ENCODE measurements at places on chromosomes 16 and 17.

DNA sequence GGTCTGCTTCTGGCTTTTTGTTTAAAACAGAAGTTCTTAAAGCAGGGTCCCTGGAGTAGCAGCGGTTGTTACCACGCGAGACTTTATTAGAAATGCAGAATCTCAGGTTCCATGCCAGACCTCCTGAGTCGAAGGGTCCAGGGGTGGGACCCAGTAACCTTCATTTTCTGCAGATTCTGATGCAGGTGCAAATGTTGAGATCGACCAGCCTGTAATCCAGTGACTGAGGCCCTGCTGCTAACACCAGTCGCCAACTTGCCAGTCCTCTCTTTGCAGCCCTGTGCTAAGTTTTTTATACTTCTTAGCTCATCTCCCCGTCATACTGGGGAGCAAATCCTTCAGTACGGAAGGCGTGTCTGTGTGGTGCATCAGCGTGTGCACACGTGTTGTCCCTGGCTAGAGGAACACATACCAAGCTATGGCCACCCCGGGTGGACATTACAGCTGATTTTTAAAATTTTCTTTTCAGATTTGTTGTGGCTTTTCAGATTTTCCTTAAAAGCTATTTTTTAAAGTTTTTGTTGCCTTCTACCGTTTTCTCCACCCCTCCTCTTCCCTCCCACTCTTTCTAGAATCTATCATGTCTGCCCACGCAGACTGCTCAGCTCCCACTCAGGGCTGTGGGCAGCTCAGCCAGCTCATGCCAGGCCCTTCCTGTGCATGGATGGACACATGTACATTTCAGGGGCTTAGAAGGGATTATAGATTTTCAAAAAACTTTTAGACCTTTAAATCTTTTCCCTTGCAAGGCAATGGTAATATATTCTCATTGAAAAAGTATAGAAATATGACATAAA, 57.7 kb downstream of the MEAK7 start:
- DNase-seq = no peak

DNA sequence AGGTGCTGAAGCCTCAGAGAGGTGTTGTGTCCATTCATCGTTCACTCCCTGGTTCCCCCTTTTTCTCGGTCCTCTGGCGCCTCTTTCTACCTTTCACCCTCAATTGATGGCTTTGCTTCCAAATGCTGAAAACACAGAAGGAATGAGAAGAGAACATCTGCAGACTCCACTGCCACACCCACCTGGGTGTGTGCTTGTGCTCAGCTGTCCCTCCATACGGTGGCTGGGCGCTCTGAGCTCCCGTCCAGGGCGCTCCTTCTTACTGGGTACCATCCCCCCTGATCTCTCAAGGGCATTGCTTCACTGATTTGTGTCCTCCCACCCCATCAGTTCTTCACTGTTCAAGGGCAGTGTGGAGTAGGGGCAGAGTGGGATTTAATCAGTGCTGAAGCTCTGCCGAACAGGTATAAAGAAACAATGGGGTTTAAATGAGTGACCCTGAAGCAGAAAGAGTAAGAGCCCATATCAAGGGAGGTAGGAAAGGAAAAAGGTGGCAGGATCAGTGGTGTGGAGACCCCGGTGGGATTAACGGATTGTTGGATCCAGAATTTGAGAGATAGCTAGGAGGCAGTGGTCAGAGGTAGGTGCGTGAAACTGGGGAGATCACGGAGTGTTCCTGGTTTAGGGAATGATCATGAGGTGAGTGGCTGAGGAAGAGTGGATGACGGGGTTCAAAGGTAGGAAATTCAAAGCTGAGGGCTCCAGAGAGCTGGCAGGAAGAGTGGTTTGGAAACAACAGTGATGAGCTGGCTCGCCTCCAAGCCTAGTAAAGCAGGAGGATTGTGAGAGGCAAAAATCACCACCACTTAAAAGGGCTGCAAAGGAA, 40.8 kb downstream of the MRTFB start:
- no peak for DNase-seq

- no peak for DNase-seq
Observed at GRCh38 chr16:55482056-55482455, 3.1 kb downstream of the MMP2 start.

DNA sequence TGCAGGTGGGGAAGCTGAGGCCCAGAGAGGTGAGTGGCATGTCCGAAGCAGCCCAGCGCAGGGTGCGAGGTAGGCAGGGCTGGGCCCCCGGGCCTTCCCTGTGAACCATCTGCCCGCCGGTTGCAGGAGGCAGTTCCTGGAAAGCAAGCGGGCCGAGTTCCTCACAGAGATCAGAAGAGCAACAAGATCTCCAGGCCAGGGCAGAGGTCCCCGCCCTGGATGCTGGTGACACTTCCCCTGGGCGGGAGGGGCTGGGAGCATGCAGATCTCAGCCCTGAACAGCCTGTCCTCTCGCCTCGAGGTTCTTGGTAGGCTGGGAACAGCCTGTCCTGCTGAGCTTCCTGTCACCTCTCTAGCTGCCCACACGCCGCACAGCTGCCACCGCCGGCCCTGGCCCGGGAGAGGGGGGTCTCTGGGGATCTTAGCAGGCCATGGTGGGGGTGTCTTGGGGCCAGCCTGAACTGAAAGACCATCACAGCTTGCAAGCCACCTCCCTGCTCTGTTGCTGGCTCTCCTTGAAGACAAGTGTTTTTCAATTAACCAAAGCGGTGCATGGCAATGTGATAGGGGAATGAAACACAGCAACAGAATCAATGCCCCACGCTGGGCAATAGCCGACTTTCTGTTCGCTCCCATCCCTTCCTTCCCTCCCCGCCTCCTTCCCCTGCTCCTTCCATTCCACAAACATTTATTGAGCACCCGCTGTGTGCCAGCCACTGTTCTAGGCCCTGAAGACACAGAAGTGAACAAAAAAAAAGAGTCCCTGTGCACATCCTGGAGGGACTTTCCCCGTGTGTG, 31.7 kb downstream of the SOCS1 start:
- peak; percentile 81 for DNase-seq

GRCh38 chr16:81492965-81493754, 48.6 kb downstream of the CMIP start:
- no peak for DNase-seq

DNA sequence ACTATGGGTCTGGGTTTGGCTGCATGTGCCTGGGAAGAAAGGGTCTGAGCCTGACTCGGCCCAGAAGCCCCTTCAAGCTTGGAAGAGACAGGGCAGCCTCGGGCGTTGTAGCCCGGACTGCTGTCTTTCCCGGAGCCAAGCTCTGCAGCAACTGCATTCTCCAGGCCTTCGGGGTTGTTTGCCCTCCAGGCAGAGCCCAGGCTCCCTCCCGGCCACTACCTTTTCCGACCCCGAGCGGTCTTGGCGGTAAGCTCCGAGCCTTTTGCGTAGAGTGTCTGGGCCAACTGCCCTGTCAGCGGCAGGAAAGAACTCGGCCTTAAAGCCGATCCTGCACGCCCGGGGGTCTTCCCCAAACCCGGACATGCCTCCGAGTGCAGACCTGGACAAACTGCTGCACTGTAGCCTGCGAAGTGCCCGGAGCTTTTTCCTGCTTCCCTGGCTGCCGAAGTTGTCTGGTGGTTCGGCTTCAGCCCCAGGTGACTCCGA, 1.3 kb downstream of the LHX1 start:
- no peak for DNase-seq

DNA sequence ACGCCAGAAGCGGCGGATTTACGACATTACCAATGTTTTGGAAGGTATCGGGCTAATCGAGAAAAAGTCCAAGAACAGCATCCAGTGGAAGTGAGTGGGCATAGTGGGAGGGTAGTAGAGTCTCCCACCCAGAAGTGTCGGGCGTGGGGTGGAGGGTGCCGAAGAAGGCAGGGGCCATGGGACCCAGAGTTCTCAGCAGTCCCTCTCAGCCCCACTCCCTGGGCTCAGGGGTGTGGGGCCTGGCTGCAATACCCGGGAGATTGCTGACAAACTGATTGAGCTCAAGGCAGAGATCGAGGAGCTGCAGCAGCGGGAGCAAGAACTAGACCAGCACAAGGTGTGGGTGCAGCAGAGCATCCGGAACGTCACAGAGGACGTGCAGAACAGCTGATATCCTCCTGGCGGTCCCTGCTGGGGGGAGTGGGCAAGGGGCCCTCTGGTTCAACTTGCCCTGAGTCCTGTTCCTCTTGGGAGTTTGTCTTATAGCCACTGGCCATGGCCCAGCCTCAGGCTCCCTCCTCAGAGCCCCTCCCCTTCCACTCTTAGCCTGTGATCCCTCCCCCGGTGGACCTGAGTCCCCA, 916 bp downstream of the E2F4 start:
- DNase-seq = no peak

- DNase-seq = no peak
Observed at GRCh38 chr17:58276423-58276822, 4.3 kb downstream of the MPO start.

GRCh38 chr17:83159204-83160049, 80.0 kb downstream of the METRNL start:
- DNase-seq = no peak

GRCh38 chr17:81061027-81061735, 26.2 kb downstream of the BAIAP2 start:
- no peak for DNase-seq

DNA sequence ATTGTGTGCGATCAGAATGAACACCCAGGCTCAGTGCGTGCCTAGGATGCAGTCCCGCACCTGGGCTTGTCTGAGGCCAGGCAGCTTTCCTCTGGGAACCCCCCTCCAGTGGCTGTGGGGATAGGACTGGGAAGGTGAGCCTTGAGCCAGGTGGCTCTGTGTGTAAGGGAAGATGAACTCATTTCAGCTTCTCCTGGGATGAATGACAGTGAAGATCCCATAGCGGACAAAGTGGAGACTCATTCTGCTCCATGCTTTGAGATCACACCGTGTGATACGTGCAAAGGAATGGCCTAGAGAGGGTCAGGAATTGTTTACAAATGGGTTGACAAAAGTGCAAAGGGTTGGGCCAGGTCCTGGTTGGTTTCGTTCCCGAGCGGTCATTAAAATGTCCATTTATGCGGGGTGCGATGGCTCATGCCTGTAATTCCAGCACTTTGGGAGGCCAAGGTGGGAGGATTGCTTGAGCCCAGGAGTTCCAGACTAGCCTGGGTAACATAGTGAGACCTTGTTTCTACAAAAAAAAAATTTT, 15.8 kb downstream of the GPRC5C start:
- DNase-seq = no peak

GRCh38 chr16:69814561-69814960, 52.4 kb downstream of the WWP2 start:
- DNase-seq = no peak

- no peak for DNase-seq
Observed at GRCh38 chr16:87166934-87167333, 150.3 kb downstream of the C16orf95 start.

- peak; percentile 50 for DNase-seq
Observed at GRCh38 chr17:79420318-79421243, 190.3 kb downstream of the RBFOX3 start.

DNA sequence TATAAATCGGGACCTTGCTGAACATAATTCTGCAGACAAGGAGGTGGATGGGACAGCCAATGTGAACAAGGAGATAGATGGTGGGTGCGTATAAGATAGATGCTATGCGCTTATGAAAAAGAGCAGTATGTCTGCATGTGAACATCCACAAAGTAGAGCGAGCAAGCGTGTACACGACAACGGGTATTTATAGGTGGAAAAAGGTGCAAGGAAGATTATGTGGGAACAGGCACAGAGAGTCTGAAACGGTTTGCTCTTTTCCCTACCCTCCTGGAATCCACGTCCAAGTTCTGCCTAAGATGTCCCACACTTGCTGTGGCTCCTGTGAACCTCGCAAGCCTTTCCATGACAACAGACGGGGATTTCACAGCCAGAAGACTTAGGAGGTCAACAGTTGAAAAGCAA, 43.0 kb downstream of the SNX11 start:
- no peak for DNase-seq

DNA sequence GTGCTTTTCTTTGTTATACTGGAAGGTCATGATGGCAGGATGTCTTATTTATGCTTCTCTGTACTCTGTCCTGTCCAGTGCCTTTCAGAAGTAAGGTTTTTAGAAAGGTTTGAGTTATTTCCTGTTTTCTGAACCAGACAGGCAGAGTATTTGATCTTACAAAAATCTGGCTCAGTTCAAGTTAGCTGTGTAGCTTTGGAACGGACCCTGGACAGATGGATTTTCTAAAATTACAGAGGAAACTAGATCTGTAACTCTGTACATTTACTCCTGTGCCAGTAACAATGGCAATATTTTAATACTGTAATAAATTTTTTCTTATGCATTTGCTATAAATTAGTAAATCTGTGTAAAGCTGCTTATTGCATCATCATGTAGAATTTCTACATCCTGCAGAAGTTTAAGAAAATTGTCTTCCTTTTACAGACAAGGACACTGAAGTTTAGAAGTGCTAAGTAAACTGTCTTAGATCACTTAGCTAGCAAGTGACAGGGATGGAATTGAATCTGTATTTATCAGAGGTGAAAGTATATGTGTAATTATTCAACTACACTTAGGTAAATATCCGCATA, 347.6 kb downstream of the WWOX start:
- no peak for DNase-seq

DNA sequence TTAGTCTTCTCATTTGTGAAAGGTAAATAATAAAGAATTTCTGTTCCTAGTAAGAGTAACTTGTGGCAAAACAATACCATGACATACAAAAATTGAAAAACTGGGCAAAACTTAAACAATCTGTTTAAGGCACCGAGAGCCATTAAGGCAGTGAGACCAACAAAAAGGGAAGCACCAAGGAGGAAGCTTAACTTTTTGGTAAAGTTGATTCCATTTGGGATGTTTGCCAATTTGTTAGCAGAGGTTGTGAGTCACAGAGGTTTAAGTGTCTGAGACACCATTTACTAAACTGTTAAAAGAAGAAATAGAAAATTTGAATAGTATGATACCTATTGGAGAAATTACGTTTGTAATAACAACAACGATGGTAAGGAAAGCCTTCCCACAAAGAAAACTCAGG, 4.9 kb downstream of the SLC35G3 start:
- no peak for DNase-seq

DNA sequence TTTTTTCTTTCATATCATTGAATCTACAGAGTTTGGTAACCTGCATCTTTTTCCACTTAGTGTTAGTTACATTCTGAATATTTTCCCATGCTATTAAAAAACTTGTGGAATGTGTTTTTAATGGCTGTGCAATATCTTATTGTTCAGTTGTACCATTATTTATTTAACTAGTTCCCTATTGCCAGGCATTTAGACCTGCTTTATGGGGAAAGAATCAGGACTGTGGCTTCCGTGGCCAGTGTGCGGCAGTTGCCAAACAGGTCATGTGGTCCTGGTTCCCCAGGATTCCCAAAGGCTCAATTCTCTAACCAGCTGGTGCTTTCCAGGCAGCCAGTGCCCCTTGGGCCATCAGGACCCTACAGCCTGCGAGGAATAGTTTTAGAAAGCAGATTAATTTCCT, 30.8 kb downstream of the NDEL1 start:
- no peak for DNase-seq

Data from stimulated activated CD4-positive, alpha-beta T cell treated with anti-CD3 and anti-CD28 coated beads, Interleukin-1b, Interleukin-23, amount 100 ng/mL, for 48 hours (primary cell).